ENCODE measurements at places on chromosomes 6 and 20.
A peak's percentile ranks its signal among the peaks of the same experiment; 100 is the strongest.

GRCh38 chr6:138422861-138423260 lies 18.8 kb downstream of the HEBP2 start:
- H3K4me1 ChIP-seq = peaks cover 5% of the 10 kb centered on the region
- peaks cover 9% of the 10 kb centered on the region for H3K36me3 ChIP-seq
- no peak overlapping the region for H3K4me3 ChIP-seq
- H3K27ac ChIP-seq = no peak overlapping the region
- H3K27me3 ChIP-seq = peaks cover 2% of the 10 kb centered on the region

GRCh38 chr20:59725476-59726280 lies 121.3 kb downstream of the PHACTR3 start:
- H3K36me3 ChIP-seq = no peaks in the 10 kb centered on the region
- no peaks in the 10 kb centered on the region for H3K27me3 ChIP-seq
- no peak overlapping the region for H3K27ac ChIP-seq

DNA sequence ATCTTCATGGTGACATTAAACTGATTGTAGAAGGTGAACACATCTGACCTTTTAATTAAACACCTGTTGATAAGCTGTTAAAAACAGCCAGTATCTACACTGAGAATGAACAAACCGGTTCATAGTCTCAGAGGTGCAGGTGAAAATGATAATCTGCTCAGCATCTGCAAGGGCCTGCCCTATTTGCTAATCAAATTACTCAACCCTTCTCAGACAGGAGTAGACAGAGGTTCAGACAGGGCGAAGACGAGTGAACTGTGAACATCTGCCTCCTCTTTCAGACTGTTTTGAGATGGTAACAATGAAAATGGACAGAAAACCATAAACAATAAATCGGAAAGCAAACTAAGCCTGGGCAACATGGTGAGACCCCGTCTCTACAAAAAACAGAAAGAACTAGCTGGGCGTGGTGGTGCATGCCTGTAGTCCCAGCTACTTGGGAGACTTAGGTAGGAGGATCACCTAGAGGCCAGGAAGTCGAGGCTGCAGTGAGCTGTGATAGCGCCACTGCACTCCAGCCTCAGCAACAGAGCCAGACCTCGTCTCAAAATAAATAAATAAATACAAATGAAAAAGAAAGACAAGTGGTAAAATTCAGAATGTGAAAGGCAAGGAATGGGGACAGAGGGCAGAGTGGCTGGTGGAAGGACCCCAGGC lies 55.9 kb downstream of the NINL start:
- no peak overlapping the region for H3K4me3 ChIP-seq
- no peaks in the 10 kb centered on the region for H3K27me3 ChIP-seq
- no peak overlapping the region for H3K27ac ChIP-seq
- DNase-seq = no peak
- H3K36me3 ChIP-seq = peaks cover 2% of the 10 kb centered on the region

DNA sequence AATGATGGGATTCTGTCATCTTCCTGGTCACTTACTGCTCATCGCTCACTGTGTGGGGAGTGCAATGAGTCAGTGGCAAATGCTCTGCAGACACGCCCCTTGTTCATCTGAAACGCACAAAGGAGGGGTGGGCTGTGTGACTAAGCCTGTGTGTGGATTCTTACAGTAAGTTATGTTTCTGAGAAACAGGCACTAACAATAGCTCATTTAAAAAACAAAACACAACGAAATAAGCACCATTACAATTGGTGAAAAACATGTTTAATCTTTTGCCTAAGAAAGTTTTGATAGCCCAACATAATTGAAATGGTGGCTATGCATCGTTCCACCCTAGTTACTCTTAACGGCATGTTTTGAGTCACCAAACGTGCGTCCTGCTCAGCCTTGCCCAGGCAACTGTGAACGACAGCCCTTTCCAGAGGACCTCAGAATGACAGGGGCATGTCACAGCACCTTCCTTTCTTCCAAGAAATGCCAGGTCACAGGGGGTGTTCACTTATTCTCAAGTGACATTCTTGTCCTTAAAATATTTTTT lies 118.4 kb upstream of the SGK1 start:
- no peaks in the 10 kb centered on the region for H3K36me3 ChIP-seq
- peak; percentile 56 for DNase-seq
- H3K27me3 ChIP-seq = no peaks in the 10 kb centered on the region
- peaks cover 33% of the 10 kb centered on the region for H3K4me1 ChIP-seq
- peak overlapping the region; percentile 91 for H3K27ac ChIP-seq

DNA sequence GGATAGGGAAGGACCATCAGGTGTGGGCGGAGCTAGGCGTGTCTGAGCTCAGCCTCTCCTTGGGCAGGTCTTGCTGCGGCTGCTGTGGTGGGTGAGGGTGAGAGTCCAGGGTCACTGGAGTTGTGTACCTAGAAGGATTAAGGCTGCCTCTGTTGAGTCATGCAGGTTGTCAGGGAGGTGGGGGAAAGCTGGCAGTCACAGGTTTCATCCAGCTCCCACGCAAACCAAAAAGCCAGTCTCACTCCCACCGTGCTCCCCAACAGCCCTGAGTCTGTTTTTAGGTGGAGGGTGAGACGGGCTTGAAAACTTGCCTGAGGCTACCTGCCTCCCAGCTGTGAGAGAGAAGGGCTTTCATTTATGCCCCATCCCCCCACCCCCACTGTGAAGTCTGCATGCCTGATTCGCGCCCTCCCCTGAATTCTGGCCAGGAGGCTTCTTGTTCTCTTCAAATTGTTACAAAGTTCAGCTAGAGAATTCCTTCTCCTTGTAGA lies 161.5 kb downstream of the MYLK4 start:
- H3K4me3 ChIP-seq = no peak overlapping the region
- H3K4me1 ChIP-seq = no peaks in the 10 kb centered on the region
- H3K27ac ChIP-seq = no peak overlapping the region
- H3K27me3 ChIP-seq = peaks cover 22% of the 10 kb centered on the region
- DNase-seq = no peak

- no peaks in the 10 kb centered on the region for H3K4me1 ChIP-seq
- no peak for DNase-seq
- H3K4me3 ChIP-seq = no peak overlapping the region
- no peaks in the 10 kb centered on the region for H3K36me3 ChIP-seq
- H3K27me3 ChIP-seq = peaks cover 3% of the 10 kb centered on the region
- H3K27ac ChIP-seq = no peak overlapping the region
These were observed 12.1 kb downstream of the TBX18 start for GRCh38 chr6:84752118-84752850.

DNA sequence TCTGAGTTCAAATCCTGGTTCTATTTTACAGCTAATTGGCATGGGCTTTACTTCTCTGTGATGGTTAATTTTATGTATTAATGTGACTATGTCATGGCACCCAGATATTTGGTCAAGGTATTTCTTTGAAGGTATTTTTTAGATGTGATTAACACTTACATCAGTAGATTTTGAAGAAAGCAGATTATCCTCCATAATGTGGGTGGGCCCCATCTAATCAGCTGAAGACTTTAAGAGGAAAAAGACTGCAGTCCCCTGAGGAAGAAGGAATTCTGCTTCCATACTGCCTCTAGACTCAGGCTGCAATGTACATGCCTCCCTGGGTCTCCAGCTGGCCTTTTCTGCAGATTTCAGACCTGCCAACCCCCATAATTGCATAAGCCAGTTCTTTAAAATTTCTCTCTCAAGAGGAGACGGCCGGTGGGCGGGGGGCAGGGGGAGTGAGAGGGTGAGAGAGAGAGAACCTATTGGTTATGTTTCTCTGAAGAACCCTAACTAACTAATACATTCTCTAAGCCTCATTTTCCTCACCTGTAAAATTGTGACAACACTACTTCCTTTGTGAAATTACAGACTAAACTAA lies 338.2 kb upstream of the PRDM1 start:
- no peak overlapping the region for H3K4me3 ChIP-seq
- H3K27me3 ChIP-seq = peaks cover 8% of the 10 kb centered on the region
- H3K36me3 ChIP-seq = no peaks in the 10 kb centered on the region
- no peak overlapping the region for H3K27ac ChIP-seq

GRCh38 chr6:68197356-68197755 lies 437.7 kb upstream of the ADGRB3 start:
- H3K36me3 ChIP-seq = no peaks in the 10 kb centered on the region
- H3K4me3 ChIP-seq = no peak overlapping the region
- H3K4me1 ChIP-seq = no peaks in the 10 kb centered on the region
- H3K27me3 ChIP-seq = no peaks in the 10 kb centered on the region

- no peak for DNase-seq
- H3K27ac ChIP-seq = no peak overlapping the region
- peaks cover 3% of the 10 kb centered on the region for H3K4me1 ChIP-seq
- no peak overlapping the region for H3K4me3 ChIP-seq
- peaks cover 1% of the 10 kb centered on the region for H3K36me3 ChIP-seq
- peaks cover 2% of the 10 kb centered on the region for H3K27me3 ChIP-seq
These were observed 69.1 kb upstream of the ADTRP start for GRCh38 chr6:11847515-11848345.

GRCh38 chr20:30168025-30168799 lies 1089.3 kb upstream of the DEFB115 start:
- peaks cover 10% of the 10 kb centered on the region for H3K36me3 ChIP-seq
- H3K27ac ChIP-seq = no peak overlapping the region
- H3K27me3 ChIP-seq = no peaks in the 10 kb centered on the region
- H3K4me3 ChIP-seq = no peak overlapping the region

DNA sequence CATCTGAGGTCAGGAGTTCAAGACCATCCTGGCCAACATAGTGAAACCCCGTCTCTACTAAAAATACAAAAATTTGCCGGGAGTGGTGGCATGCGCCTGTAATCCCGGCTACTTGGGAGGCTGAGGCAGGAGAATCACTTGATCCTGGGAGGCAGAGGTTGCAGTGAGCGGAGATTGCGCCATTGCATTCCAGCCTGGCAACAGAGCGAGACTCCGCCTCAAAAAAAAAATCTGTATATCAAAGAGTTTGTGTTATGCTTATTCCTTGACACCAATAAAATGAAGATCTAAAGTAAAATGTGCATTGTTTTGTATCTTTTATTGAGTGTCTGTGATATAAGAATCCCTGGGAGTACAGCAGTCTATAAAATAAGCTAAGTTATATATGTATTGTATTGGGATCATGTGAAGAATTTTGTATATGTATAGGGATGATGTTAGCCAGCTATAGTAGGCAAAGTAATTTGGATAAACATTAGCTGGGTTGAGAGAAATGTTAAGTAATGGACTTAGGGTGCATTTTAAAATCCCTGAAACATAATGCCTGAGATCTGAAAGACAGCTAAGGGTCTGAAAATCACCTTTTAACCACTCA lies 10.9 kb downstream of the TBP start:
- no peak overlapping the region for H3K4me3 ChIP-seq
- H3K36me3 ChIP-seq = peaks cover 46% of the 10 kb centered on the region
- no peak for DNase-seq

DNA sequence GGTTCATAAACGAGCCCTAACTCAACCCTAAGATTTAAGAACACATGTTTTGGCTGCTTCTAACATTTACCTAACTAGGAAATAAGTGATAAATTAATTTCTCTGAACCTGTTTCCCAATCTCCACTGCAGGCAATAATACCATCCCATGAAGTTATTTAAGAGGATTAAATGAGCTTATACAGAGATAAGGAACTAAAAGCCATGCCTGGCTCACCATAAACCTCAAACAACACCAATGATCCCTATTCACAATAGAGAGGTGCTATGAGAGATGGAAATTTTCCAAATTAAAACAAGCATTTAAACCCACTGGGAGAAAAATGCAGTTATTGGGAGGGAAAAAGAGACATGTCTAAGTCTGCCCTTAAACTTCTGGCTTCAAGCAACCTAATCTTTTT lies 33.9 kb upstream of the KLHL31 start:
- H3K27ac ChIP-seq = no peak overlapping the region
- no peaks in the 10 kb centered on the region for H3K36me3 ChIP-seq
- DNase-seq = no peak
- H3K4me3 ChIP-seq = no peak overlapping the region

GRCh38 chr20:53786445-53787267 lies 193.0 kb upstream of the ZNF217 start:
- H3K27me3 ChIP-seq = no peaks in the 10 kb centered on the region
- peaks cover 35% of the 10 kb centered on the region for H3K4me1 ChIP-seq
- H3K36me3 ChIP-seq = no peaks in the 10 kb centered on the region
- H3K4me3 ChIP-seq = no peak overlapping the region

GRCh38 chr20:41145821-41146620 lies 8.7 kb downstream of the PLCG1 start:
- H3K27me3 ChIP-seq = no peaks in the 10 kb centered on the region
- peak overlapping the region; percentile 16 for H3K4me3 ChIP-seq
- no peak for DNase-seq
- H3K27ac ChIP-seq = peak overlapping the region; percentile 91
- H3K4me1 ChIP-seq = peaks cover 100% of the 10 kb centered on the region
- peaks cover 32% of the 10 kb centered on the region for H3K36me3 ChIP-seq

DNA sequence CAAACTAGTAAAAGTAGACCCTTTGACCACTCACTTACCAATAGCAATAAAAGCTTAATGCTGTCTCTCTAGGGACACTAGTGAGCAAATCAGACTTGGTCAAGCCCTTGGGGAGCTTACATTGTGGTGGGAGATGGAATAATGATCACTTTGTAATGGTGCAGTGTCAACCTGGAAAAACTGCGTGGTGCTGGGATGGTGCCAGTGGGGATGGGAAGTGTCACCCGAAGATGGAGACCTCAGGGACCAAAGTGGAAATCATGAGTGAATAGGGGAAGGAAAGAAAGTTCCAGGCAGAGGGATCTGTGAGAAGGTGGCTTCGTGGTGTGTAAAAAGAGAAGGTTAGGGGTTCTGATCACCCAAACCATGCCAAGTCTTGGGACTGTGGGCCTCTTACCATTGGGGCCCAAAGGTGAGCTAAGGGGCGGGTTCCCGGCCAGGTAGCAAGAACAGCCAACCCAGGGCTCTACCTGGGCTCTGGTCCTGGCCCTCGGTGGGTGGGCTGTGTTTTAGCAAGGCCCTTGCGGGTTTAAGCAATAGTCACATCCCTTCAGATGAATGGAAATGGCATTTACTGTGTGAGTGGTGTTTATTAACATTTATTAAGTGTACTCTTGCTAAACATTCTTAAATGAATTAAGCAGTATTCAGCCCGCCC lies 15.5 kb downstream of the DYNLRB1 start:
- H3K27ac ChIP-seq = peak overlapping the region; percentile 16
- peaks cover 12% of the 10 kb centered on the region for H3K36me3 ChIP-seq
- H3K4me1 ChIP-seq = no peaks in the 10 kb centered on the region
- H3K27me3 ChIP-seq = no peaks in the 10 kb centered on the region
- DNase-seq = no peak

- H3K4me3 ChIP-seq = no peak overlapping the region
- H3K36me3 ChIP-seq = peaks cover 63% of the 10 kb centered on the region
- H3K27ac ChIP-seq = peak overlapping the region; percentile 50
These were observed 165.5 kb downstream of the BACH2 start for GRCh38 chr6:90131125-90131524.

- H3K27me3 ChIP-seq = peaks cover 81% of the 10 kb centered on the region
- DNase-seq = peak; percentile 8
- H3K4me3 ChIP-seq = no peak overlapping the region
- peaks cover 19% of the 10 kb centered on the region for H3K4me1 ChIP-seq
These were observed 8.8 kb upstream of the NKX2-2 start for GRCh38 chr20:21522481-21523280.

DNA sequence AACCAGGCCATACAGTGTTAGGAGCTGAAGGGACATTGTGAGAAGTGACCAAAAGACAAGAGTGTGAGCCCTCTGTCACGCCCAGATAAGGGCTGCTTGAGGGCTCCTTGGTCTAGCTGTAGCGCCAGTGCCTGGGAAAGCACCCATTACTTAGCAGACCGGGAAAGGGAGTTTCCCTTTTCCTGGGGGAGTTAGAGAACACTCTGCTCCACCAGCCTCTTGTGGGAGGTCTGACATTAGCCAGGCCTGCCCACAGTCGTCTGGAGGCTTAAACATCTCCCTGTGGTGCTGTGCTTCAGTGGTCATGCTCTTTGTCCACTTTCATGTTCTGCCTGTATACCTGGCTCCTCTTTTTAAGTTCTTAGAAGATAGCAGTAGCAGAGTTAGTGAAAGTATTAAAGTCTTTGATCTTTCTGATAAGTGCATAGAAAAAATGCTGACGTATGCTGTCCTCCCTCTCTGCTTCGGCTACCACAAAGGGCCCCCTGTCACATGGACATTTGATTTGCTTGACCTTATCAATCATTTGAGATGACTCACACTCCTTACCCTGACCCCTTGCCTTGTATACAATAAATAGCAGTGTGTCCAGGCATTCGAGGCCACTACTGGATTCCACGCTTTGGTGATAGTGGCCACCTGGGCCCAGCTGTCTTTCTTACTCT lies 201.5 kb upstream of the ECI2 start:
- H3K4me1 ChIP-seq = no peaks in the 10 kb centered on the region
